ENCODE measurements at places on chromosomes 16 and 17. TPM values are rescaled to one million over a fixed set of nuclear protein-coding genes. Genes with fewer than 3 reads are reported as not detected.

DNA sequence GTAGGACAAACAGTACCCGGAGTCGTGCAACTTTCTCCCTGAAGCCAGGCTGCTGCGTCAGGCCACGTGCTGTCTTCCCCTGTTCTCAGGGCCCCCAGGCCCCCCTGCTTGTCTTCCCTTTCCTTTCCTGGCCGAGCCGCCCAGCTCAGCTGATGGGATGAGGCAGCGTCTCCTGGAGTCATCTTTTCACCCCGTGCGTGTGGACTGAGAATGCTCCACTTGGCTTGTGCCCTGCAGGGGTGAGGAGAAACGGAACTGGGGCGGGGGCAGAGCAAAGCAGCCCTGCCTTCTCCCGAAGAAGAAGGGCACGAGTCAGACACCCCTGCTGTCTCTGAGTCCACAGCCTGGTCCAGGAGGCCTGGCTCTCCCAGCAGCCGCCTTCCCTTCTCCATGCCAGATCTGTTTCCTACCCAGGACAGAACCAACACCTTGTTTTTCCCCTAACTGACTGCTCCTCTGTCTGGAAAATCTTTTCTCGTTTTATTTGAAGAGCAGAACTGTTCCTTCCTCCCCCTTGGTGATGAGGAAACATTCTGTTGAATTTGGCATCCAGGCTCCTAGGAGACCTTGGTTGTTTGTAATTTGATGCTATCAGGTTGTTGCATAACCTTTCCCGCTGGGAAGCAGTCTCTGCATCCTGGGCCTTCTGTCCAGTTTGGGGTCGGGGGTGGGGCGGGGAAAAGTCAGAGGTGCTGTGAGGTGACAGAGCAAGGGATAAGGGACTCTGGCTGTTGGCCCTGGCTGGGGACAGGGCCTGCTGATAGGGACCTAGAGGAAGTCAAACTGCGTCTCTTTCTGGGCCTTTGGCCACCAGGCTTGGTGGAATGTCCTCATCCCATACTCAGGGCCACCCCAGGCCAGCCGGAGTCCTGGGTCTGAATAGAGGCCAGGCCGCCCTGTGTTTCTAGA is 78.8 kb downstream of the WIPI1 start:
- H3K4me1 ChIP-seq, result no peaks in the 10 kb centered on the region
- H3K27ac ChIP-seq, result no peak overlapping the region
- peaks cover 2% of the 10 kb centered on the region for H3K27me3 ChIP-seq
- no peaks in the 10 kb centered on the region for H3K36me3 ChIP-seq
- H3K4me3 ChIP-seq, result no peak overlapping the region

DNA sequence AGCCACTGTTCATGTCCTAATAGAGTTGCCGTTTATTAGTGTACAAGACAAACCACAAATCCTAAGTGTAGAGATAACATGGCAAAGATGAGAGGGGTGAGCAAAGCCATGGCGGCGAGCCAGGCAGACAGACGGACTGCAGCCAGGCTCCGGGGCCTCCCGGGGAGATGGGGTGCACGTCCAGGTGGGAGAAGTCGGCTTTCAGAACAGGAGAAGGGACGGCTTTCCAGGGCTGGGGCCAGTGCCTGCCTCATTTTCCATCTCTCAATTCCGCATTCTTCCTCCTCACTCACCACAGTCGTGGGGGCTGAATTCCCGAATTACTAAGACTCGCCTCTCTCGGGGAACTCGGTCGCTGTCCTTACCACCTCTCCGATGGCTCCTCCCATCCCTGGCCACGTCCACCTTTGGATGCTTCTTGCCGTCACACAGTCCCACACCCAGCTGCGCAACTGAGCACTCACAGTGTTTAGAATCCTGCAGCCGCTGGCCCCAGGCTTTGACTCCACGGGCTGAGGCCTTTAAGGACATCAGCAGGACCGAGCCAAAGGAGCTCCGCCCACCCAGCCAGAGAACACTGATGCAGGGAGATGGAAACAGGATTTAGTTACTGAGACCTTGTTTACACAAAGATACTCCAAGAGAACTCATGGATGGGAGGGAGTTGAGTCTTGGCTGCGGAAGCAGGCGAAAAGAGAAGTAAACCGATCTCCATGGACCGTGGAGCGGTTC is 59.7 kb downstream of the RNF112 start:
- no peaks in the 10 kb centered on the region for H3K36me3 ChIP-seq
- no peak overlapping the region for H3K27ac ChIP-seq
- peaks cover 2% of the 10 kb centered on the region for H3K4me1 ChIP-seq

DNA sequence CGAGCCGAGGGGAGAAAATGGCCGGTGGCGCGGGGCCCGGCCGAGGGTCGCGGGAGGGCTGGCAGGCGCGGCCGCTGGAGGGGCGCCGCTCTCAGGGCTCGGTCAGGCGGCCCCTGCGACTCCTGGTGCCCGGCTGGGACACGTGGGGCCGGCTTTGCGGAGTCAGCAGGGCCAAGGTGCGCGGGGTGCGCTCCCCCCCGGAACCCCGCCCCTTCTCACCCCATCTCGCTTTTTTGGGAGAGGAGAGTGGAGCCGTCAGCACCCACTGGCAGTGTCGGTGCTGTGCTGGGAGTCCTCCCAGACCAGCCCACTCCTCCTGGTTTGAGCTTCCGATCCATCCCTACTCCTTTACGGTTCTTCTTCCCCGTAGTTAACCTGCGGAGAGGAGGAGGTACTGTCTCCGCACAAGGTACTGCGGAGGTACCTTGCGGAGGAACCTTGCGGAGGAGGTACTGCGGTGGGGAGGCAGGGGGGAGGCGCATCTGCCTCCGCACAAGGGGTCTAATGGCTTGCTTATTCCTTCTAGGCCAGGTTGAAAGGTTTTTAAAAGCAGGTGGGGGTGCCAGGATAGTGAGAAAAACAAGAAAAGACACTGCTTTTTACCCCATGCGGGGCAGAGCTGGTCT is 19.1 kb upstream of the CBX8 start:
- no peak overlapping the region for H3K4me3 ChIP-seq
- H3K27ac ChIP-seq, result no peak overlapping the region
- no peaks in the 10 kb centered on the region for H3K27me3 ChIP-seq
- H3K4me1 ChIP-seq, result peaks cover 41% of the 10 kb centered on the region
- H3K36me3 ChIP-seq, result no peaks in the 10 kb centered on the region

Gene GUCY2D
- not detected for total RNA-seq

All from B cell (primary cell).